G401 (cell line): ENCODE measurements at places on chromosomes 11 and 22. TPM values are rescaled to one million over a fixed set of nuclear protein-coding genes. Genes with fewer than 3 reads are reported as not detected.

DNA sequence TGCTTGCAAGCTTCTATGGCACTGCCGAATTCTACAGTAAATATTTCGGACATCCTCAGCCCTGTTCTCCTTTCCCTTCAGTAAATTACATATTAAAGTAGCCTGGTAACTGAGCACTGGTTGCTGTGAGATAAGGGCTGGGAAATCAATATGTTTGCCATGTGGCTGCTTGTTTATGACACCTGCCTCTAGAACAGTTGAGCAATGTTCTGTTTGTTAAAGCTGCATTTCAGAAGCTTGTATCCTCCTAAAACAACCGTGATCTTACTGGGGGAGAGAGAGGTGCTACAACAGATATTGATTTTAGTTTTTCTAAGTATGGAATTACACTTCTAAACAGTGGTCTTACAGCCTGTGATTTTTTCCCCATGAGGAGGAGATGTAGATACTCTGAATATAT is 39.4 kb downstream of the ZBTB16 start:
- DNase-seq, result no peak

DNA sequence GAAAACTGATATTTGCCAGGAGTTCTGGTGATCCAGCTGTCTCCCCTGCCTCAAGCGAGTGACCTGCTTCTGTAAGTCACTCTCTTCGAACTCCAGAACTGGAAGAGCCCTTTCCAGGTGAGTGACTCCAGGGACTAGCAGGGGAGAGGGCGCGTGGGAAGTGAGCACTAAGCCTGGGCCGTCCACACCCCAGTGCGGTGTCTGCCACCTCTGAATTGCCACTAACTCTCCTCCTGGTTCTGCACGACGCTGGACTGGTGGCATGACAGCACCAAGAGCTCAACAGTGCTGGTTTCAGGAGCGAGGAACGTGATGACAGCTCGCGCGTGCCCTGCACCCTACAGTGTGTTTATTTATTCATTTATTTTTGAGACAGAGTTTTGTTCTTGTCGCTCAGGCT is 22.9 kb downstream of the KIAA0930 start:
- DNase-seq, result no peak

DNA sequence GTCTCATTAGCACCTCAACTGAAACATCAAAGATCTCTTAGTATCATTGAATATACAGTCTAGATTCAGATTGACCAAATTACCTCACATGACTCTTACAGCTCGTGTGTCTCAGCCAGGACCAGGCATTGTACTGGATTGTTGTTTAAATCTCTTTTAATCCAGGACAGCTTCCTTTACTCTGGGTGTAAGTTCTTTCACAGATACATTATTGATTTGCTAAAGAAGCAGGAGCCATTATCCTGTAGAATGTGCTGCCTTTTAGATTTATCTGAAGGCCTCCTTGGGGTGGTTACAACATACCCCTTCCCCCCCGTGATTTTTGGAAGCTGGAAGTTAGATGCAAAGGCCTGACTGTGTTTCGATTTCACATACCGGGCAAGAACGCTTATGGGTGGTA is 4.2 kb downstream of the MCM5 start:
- DNase-seq, result no peak

- no peak for DNase-seq
Observed at GRCh38 chr11:94147433-94147845, 18.8 kb downstream of the PANX1 start.

- DNase-seq, result peak; percentile 98
Observed at GRCh38 chr11:111911563-111912401, at the start of gene CRYAB. Gene CRYAB, minus strand, starts transcription at chr11:111911770. Its CDS starts 46 bp downstream, at chr11:111911724.

GRCh38 chr22:28497188-28497587 is 182.5 kb downstream of the TTC28 start:
- DNase-seq, result no peak

DNA sequence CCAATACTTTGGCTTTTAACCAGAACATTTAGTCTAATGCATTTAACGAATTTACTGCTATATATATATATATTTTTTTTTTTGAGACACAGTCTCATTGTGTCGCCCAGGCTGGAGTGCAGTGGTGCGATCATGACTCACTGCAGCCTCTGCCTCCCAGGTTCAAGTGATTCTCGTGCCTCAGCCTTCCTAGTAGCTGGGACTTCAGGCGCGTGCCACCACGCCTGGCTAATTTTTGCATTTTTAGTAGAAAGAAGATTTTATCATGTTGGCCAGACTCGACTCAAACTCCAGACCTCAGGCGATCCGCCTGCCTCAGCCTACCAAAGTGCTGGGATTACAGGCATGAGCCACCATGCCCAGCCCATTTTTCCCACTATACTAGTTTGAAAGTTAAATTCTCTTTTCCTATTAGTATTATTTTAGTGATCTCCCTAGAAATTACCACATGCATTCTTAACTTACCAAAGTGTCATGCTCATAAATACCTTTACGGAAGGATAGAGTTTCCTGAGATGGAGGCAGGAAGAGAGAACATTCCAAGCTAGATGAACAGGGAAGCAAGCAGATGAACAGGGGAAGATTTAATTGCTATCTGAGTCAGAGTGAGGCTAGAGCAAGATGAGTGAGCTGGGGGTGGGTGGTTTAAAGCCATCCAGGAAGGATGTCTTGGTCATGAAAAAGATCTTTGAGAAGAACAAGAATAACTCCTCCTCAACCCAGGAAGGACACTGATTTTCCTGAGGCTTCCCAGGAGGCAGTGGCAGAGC is 4.4 kb upstream of the PGAP2 start:
- DNase-seq, result no peak

- no peak for DNase-seq
Observed at GRCh38 chr22:28736301-28737155, 5.1 kb downstream of the CHEK2 start.

The DDTL gene
- total RNA-seq, result not detected in 2 replicates

The ENDOD1 gene
- 0.64 and 1.2 TPM in 2 replicates for total RNA-seq

DNA sequence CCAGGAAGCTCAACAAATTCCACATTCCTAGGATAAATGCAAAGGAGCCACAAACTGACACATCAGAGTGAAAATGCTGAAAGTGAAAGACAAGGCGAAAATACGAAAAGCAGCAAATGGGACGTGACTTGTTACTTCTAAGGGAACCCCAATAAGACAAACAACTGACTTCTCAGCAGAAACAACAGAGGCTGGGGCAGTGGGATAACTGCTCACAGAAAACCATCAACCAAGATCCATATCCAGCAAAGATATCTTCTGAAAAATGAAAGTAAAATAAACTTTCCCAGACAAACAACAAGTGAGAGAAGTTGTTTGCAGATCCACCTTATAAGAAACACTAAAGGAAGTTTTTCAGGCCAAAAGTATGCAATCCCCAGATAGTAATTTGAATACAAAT is 72.1 kb downstream of the DGCR2 start:
- no peak for DNase-seq

DNA sequence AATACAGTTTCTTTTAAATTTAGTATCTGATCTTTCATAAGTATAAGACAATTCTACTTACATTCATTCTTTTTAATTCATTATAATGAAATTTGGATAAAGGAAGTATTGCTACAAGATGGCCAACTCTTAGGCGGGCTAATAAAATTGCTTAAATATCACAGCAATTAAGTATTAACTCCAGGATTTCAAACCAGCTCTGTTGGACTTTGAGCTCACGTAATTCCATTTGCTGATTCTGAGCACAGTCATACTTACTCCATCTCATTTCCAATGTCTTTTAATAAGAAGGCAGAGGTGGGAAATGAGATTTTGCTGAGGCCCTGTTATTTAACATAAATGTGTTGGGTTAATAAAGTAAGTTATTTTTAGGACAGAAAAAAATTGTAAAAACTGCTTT is 748.1 kb downstream of the KCNA4 start:
- DNase-seq, result no peak

GRCh38 chr11:133504906-133505305 is 27.4 kb downstream of the OPCML start:
- DNase-seq, result no peak

- no peak for DNase-seq
Observed at GRCh38 chr11:134480136-134480712, 68.2 kb upstream of the B3GAT1 start.

DNA sequence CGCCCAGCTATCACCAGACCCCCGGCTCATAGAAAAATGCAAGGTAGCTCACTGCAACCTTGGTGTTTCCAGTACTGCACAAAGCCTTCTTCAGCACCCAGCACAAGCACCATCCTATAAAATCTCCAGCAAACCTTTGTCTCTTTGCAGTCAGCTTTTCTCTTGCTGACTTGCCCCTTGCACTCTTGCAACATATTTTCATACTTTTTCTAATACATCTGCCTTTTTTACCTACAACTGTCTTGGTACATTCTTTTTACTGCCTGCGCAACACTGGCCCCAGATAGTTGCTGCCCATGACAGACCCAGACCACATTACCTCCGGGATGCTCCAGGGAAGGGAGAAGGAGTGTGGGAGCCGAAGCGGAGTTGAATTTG is 142.4 kb downstream of the MPPED1 start:
- DNase-seq, result no peak

- DNase-seq, result no peak
Observed at GRCh38 chr11:24515632-24516031, 18.8 kb downstream of the LUZP2 start.

DNA sequence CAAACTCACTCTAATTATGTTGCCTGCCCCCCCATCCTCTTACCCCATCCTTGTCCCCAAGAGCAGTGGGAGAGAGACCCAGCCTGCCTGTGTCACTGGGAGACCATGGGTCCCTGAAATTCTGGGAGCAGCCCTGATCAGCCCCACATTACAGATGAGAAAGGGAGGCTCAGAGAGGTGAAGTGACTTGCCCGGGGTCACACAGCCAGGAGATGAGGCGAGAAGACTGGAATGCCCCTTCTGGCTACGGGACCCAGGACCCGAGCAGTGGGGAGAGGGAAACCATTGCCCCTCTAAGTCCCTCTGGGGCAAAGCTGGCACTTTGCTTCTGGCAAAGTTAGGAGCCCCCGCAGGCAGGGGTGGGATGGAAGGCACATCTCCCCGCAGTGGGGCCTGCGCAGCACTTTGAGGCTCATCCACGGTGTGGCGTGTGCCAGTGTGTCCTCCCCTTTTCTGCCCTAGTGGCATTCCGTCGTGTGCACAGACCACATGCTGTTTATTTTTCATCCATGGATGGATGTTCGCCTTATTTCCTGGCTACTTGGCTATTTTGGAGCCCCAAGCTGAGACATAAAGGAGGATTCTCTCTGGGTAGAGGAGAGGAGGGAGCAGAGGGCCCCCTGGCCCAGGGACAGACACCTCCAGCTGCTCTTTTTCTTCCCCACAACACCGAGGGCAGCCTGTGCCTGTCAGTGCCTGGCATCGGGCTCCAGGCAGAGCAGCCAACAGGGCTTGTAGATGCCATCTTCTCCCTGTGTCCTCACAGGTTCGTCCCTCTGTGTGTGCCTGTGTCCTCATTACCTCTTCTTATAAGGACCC is 3.7 kb upstream of the FGF3 start:
- peak; percentile 75 for DNase-seq

The CABP4 gene
- total RNA-seq, result not detected in 2 replicates

The NCF4 gene
- total RNA-seq, result not detected in 2 replicates
